HCEC 1CT (cell line): ENCODE measurements at places on chromosomes 1 and 21.

DNA sequence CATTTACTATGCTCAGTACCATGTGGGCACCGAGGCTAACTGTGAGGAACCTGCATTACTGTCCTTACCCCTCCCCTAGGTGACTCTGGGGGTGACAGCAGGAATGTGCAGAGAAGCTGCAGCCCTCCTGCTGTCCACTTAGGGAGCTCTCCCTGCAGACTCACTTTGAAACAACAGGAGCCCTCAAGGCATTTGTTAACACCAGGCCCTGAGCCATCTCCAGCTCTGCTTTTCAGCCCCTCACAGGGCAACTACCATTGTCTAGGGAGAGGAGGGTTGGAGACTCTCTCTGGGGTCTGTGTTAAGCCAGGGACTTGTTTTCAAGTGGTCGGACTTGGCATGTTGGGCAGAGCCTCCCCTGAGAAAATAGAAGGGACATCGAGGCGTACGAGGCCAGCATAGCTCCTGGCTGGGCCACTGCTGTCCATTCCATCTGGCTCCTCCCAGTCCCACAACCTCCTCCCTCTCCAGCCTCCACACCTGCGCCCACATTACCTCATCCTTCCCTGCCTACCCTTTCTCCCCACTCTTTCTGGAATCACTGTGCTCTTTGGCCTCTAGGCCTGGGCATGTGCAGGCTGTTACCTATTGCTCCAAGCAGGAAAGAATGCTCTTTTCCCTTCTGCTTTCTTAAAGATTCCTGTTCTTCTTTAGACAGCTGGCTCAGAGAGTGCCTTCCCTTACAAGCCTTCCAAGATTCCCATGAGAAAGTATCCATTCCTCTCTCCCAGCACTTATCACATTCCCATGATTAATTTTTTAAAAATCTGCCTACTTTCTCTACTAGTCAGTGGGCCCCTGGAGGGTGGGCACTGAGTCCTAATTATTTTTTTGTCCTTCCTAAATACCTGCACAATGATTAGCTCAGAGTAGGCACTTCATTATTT lies 102.7 kb upstream of the GCLM start:
- no peak for DNase-seq

DNA sequence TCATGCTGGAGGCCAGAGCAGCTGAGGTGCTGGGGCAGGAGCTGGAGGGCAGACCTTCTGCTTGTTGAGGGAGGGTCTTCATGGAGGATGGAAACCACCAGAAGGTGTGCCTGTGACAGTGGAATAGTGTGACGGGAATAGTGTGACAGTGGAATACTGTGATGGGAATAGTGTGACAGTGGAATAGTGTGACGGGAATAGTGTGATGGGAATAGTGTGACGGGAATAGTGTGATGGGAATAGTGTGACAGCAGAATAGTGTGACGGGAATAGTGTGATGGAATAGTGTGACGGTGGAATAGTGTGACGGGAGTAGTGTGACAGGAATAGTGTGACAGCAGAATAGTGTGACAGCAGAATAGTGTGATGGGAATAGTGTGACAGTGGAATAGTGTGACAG lies 325.1 kb downstream of the HHAT start:
- DNase-seq, result no peak

- no peak for DNase-seq
These were observed 88.6 kb upstream of the LMO4 start for GRCh38 chr1:87239997-87240605.

- no peak for DNase-seq
These were observed 57.9 kb downstream of the LACTBL1 start for GRCh38 chr1:22914633-22915217.

DNA sequence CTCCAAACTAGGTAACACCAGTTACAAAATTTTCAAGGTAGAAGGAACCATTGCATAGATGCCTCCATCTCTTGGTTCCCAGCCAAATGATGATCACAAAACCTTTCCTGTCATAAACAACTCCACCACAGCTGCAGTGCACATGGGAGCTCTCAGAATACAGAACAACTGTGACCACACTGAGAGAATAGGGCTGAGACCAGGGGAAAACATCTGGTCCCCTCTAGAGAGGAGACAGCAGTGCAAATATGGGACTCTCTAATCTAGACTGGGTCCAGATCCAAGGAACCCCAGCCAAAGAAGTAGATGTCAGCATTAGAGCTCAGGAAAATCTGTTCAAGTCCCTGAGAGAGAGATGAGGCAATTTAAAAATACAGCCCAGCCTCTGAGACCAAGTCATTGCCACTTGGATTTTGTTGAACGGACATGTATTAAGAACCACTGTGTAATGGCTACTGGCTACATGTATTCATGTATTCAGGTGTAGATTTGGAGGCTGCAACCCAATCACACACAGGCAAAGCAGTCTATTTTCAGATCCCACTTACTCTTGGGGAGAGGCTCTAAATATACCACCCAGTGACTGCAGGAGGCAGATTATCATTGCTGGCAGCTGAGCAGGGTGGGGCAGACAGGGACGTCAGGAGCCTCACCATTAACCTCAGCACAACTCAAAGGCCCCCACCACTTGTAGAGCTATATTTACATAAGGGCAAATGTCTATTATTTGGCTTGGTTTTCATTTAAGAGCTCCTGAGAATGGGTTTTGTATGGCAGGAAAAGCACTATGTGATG lies 7.6 kb upstream of the RXRG start:
- no peak for DNase-seq

GRCh38 chr1:231236938-231237337 lies 4.1 kb upstream of the GNPAT start:
- no peak for DNase-seq

DNA sequence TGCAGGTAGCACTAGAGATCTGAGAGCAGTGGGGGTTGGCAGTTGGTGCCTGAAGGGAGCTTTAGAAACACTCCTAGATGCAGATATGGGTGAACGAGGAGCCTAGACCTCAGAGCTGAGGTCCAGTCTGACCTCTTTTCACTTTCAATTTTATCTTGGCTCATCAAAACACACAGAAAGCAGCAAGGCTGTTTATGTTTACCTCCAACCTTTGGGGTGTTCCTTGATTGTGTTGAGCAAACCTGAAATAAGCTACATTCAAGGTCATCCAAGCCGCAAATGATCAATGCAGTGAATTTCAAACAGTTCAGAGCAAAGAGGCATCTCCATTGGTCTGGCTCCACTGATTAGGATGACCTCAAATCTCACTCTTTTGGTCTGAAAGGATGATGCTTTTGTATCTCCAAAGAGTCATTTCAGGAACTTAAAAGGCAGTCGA lies 1.3 kb downstream of the LY9 start:
- DNase-seq, result no peak

DNA sequence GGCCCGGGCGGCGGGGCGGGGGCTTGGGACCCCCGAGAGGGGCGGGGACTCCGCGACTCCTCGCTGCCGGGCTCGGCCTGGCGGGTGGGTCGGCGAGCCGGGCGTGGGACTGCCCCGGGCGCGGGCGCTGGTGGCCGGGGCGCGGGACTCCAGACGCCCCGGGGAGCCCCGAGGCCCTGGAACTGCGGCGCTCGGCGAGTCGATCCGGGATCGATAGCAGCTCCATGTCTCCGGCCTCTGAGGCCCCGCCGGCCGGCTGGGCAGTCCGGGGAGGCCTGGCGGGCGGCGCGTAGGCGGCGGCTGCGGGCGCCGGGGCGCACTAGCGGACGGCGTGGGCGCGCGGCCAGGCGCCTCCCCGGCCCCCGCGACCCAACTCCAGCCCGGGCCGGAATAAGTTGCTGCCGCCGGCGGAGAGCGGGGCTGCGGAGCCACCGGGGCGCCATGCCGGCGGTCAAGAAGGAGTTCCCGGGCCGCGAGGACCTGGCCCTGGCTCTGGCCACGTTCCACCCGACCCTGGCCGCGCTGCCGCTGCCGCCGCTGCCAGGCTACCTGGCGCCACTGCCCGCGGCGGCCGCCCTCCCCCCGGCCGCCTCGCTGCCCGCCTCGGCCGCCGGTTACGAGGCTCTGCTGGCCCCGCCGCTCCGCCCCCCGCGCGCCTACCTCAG lies 400 bp downstream of the SAMD11 start:
- no peak for DNase-seq

- no peak for DNase-seq
These were observed 63.1 kb downstream of the KIF21B start for GRCh38 chr1:200960236-200960947.

DNA sequence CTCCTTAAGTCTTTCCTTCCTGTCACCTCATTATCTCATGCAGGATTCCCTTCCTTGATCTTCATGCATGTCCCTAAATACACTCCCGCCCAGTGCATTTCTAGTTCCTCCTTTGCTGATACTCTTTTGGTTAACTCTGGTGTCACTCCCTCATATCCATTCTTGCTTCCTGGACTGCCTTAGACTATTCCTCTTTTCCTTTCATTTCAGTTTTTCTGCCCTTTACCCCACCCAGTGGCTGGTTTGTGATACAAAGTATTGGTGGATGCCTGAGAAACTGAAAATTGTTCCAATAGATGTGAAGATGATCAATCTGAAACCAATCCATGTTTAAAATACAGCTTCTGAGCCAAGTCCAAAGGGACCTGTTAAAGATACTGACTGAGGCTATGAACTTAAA lies 553.8 kb upstream of the CAMK1G start:
- no peak for DNase-seq

DNA sequence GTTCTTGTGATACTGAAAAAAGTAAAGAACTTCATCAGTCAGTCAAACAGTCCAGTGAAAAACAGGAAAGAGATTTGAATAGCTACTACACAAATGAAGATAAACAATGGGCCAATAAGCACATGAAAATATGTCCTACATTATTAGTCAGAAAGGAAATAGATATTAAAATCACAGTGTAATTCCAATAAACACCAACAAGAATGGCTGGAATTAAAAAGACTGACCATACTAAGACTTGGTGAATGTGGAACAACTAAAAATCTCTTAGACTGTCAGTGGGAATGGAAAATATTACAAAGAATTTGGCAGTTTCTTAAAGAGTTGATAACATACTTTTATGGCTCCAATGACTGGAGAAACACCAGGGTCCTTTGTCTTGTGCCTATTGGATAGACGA lies 241.8 kb upstream of the USP24 start:
- no peak for DNase-seq

GRCh38 chr1:168146160-168146539 lies 9.4 kb upstream of the GPR161 start:
- no peak for DNase-seq

GRCh38 chr21:16608209-16608830 lies 878.5 kb downstream of the USP25 start:
- peak; percentile 11 for DNase-seq

DNA sequence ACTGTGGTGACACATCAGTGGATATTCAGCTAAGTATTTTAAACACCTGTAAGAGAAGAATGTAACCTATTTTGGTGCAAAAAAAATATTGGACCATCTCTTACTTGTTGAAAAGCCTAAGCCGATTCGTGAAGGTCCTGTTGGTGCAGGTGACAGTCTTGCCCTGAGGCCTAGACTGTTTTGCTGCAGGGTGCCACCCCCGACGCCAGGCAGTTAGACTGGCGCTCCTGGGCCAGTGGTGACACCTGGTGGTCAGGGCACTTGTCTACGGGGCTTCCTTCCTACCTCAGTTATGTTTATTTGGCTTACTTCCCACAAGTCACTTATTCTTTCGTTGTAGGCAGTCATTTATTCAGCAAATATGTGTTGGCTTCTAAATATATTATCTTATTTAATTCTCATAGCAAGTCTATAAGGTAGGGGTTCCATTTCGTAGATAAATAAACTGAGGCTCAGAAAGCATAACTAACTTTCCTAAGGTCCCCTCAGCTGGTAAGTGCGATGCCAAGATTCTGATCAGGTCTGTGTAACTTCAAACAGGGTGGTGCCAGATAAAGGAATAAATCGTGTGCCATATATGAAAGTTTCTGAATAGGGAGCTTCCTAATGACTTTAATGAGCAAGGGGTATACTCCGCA lies 1.9 kb downstream of the EEIG2 start:
- no peak for DNase-seq

DNA sequence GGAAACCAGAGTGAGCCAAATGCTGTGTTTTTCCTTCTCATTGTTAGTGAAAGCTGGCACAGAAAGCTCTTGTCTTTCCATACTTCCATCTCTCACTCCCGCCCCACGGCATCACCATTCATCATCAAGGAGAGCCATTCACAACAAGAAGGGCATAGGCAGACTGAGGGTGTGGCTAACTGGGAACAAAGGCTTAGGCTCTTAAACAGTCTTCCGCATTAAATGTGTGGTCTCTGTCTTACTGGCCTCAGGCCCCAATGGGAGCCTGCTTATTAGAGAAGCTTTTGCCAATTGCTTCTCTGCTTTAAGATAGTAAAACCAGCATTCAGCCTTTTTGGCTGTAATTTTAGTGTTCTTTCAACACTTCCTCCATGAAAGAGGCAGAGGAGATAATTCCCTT lies 51.4 kb downstream of the TNFSF18 start:
- DNase-seq, result no peak

GRCh38 chr1:26790551-26790953 lies 2.8 kb downstream of the PIGV start:
- DNase-seq, result no peak

GRCh38 chr1:36350659-36351226 lies 27.3 kb upstream of the EVA1B start:
- DNase-seq, result peak; percentile 75

GRCh38 chr21:41834252-41834925 lies 44.8 kb downstream of the PRDM15 start:
- no peak for DNase-seq

DNA sequence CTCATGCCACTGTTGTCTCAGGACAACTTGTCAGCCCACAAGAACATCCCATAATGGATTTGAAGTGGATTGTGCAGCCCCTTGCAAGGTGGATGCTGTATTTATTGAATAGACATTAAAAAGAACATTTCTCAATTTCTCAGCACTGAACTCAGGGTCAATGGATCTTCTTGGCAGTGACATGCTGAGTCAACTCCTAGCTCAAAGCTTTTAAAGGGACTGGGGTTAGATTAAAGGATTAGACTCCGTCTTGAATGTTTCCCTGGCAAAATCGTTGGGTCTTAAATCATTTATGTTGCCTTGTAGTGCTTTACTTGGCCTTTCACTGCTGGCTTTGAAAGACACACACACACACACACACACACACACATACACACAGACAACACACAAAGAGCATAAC lies 221.6 kb upstream of the PBX1 start:
- no peak for DNase-seq

GRCh38 chr1:53608676-53609075 lies 130.3 kb downstream of the GLIS1 start:
- no peak for DNase-seq

DNA sequence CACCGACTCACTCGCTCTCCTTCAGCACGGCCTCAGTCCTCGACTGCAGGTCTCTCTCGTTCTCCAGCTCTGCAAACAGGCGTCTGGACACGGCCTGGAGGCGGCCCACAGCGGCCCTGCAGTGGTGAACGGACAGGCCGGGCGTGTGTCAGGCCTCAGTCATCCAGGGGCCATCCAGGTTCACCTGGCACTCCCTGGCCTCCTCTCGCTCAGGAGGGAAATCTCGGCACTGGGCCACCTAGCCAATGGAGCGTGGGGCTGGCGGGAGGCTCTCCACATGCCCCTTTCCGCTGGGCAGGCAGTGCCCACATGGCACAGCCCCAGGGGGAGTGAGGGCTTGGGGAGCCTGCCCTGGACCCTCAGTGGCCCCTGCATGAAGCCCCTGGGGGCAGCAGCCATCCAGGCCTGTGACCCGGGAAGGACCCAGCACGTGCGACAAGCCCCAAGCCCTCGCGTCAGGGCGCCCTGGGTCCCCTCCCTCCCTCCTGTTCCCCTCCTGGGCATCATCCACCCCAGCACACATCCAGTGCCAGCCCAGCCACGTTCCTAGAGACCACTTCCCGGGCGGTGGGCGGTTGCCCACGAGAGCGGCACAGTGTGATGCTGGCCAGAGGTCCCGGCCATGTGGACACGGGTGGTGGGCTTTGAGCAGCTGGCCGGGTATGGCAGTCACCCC lies 18.1 kb downstream of the CFAP74 start:
- DNase-seq, result no peak

- peak; percentile 6 for DNase-seq
These were observed 327.5 kb upstream of the POGK start for GRCh38 chr1:166511761-166512160.
